ENCODE measurements at places on chromosomes 13 and 19.

DNA sequence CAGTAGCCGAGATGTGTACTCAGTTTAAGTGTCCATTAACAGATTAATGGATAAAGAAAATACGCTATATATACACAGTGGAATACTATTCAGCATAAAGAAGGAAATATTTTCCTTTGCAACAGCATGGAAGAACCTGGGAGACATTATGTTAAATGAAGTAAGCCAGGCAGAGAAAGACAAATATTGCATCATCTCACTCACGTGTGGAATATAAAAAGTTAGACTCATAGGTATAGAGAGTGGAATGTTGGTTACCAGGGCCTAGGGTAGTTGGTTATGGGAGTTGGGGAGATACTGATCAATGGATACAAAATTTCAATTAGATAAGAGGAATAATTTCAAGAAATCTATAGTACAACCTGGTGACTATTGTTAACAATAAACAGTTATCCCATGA, 210.1 kb downstream of the MAB21L1 start:
- no peak for DNase-seq

GRCh38 chr19:33032218-33032781, 32.4 kb downstream of the RHPN2 start:
- no peak for DNase-seq

GRCh38 chr19:13629687-13630357, 123.5 kb upstream of the CACNA1A start:
- DNase-seq: no peak

DNA sequence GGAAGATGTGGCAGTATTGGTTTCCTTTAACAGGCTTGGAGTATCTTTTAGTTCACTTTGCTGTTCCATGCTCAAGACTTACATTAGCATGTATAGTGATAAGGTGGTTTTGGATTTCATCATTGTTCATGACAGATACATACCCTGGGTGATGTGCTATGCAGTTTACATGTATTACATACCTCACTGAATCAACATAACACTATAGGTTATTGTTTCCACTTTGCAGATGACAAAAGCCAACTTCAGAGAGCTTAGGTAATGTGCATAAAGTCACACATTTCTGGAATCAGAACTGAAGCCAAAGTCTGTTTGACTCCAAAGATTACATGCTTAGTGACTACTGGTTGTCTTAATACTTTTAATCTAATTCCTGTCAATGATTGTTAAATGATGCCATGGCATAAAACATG, 7.1 kb downstream of the COMMD6 start:
- DNase-seq: no peak

- no peak for DNase-seq
Observed at GRCh38 chr13:97586941-97587340, 153.0 kb downstream of the RAP2A start.

DNA sequence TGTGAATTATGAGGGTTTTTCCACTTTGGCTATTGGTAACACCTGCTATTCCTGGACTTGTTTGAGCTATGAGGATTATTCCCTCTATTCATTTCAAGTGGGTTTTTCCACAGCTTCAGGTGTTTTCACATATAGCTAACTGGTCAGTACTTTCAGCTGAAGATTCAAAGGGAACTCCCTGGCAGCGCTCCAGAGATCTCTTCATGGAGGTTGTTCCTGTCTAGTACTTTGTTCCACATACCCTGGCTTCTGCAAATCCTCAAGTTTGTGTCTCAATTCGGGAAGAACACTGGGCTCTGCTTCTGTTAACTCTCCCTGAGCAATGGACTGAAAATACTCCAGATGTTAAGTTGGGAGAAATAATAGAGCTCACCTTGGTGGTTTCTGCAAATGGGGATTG, 5.6 kb upstream of the ZNF607 start:
- DNase-seq: no peak

- DNase-seq: no peak
Observed at GRCh38 chr19:21472507-21472906, 32.9 kb upstream of the ZNF429 start.

- no peak for DNase-seq
Observed at GRCh38 chr19:9381361-9381785, 18.6 kb downstream of the ZNF177 start.

GRCh38 chr13:27168906-27169657, 2.5 kb downstream of the USP12 start:
- DNase-seq: no peak

GRCh38 chr13:50319635-50320255, 304.5 kb downstream of the KCNRG start:
- DNase-seq: no peak

DNA sequence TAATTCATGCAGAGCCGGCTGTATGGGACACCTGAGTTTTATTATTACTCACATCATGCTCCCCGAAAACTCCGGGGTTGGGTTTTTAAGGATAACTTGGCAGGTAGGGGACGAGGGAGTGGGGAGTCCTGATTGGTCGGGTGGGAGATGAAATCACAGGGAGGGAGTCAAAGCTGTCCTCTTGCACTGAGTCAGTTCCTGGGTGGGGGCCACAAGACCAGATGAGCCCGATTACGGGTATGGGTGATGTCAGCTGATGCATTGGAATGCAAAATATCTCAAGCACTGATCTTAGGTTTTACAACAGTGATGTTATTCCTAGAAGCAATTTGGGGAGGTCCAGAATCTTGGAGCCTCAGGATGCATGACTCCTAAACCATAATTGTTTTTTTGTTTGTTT, 18.6 kb upstream of the COG3 start:
- DNase-seq: no peak

- no peak for DNase-seq
Observed at GRCh38 chr19:9903336-9903735, 33.0 kb downstream of the OLFM2 start.

DNA sequence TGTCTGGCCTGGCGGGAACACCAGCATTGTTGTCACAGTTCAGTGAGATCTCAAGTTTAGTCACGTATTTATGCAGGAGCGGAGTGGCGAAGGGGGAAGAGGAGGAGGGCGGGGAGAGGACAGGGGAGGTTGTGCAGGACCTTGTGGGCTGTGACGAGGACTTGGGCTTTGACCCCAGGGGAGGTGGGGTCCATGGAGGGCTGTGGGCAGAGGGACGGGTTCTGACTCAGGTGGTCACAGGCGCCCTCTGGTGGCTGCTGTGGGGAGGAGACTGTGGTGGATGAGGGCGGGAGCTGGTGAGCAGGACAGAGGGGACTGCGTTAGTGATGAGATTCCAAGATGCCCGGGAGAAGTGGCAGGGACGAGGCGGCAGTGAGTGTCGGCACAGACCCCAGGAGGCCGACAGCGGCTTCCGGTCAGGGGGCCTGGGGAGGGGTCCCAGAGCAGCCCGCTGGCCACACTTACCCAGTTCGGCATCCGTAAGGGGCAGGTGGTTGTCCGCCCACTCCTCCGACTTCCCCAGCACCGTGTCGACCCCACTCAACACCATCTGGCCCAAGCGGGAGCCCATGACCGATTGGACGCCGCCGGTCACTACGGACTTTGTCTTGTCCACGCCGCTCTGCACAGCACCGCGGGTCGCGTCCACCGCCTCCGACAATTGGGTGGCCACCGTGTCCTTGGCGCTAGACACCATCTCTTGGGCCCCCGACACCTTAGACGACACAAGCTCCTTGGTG, 15.7 kb downstream of the PLIN3 start:
- no peak for DNase-seq

DNA sequence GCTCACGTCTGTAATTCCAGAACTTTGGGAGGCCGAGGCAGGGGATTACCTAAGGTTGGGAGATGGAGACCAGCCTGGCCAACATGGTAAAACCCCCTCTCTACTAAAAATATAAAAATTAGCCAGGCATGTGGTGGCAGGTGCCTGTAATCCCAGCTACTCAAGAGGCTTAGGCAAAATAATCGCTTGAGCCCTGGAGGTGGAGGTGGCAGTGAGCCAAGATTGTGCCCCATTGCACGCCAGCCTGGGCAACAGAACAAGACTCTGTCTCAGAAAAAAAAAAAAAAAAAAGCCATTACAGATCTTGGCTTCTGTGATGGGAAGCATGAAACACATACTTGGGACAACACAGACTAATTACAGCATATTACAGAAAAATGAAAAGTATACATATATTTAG, 1404.5 kb upstream of the SPRY2 start:
- DNase-seq: no peak

DNA sequence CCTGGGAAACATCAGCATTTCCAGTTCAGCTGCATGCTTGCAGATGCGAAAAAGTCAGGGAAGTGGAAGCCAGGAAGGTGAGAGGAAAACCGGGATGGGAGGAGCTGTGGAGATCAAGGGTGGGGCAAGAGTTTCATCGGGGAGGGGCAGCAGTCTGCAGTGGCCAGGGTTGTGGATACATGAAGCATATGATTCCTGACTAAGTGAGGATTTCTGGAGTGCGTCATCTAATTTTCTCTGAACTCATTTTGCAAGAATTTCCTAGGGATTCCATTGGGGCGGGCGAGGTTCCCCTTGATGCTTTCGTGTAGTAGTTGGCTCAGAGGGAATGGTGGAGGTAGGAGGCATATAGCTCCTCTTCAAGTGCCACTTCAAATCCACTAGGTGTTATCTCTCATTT, 344.1 kb upstream of the TMTC4 start:
- DNase-seq: no peak

DNA sequence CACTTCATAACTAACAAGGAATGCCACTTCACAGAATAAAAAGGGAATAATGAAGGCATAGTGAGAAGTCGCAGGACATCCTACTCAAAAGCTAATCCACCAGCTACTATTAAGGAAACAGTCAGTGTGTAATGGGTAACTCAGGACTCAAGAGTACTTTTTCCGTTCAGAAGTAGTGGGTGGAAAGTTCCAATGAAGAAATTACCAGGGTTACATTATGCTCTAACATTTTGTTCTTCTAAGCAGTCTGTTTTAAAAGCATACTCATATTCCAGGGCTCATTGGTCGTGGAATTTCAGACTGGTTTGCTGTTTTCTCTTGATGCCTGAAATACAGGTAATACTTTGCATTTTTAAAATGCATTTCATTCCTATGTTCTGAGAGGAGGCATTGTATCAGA, 222.4 kb upstream of the IRS2 start:
- no peak for DNase-seq

- DNase-seq: no peak
Observed at GRCh38 chr19:46723023-46723461, 6.1 kb upstream of the PRKD2 start.

DNA sequence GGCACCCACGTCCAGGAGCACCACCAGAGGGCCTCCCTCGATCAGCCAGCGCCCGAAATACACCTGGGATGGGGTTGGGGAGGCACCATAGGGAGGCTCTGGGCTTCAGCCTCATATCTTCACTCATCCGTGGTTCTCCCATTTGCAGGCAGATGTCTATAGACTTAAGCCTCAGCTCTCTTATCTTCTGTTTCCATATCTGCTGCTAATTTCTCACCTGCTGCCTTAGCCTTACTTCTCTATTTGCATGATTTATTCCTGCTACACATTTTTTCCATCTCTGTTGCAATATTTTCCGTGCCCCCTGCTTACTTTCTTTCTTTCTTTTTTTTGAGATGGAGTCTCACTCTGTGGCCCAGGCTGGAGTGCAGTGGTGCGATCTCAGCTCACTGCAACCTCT, 5.8 kb downstream of the GYS1 start:
- DNase-seq: no peak

GRCh38 chr13:94710881-94711560, 1.3 kb downstream of the SOX21 start:
- no peak for DNase-seq

- no peak for DNase-seq
Observed at GRCh38 chr13:37173214-37173613, 67.8 kb upstream of the CSNK1A1L start.

- DNase-seq: no peak
Observed at GRCh38 chr19:49356382-49356781, 5.8 kb downstream of the TEAD2 start.
